Common myeloid progenitor, CD34-positive (primary cell): ENCODE measurements at places on chromosomes 13 and 19.

DNA sequence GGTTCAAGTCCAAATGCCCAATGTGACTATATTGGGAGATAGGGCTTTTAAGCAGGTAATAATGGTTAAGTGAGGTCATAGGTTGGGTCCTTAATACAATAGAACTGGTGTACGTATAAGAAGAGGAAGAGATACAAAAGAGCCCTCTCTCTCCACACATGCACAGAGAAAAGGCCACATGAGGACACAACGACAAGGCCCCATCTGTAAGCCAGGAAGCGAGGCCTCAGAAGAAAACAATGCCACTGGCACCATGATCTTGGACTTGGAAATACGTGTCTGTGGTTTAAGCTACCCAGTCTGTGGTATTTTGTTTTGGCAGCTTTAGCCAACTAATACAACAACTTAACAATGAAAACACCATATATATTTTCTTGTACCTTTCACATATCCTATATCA is 23.4 kb upstream of the RFC3 start:
- no peak for DNase-seq

GRCh38 chr13:23500849-23501248 is 67.3 kb upstream of the SACS start:
- DNase-seq = no peak

GRCh38 chr13:74056801-74057542 is 77.2 kb downstream of the KLF12 start:
- DNase-seq = no peak

DNA sequence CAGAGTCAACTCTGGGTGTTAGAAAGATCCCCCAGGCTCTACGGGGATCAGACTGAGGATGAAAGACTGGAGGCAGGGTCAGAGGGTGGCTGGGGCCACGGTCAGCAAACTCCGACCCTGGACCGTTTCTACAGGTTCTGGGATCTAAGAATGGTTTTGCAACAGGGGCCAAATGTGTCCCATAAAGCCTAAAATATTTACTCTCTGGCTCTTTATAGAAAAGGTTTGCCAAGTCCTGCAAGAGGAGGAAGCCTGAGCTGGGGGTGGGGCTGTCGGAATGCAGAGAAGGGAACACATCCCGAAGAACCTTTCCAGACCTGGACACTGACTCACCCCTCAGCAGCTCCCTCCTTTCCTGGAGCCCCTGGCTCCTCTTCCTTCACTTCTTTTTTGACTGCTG is 20.7 kb downstream of the LIG1 start:
- no peak for DNase-seq

DNA sequence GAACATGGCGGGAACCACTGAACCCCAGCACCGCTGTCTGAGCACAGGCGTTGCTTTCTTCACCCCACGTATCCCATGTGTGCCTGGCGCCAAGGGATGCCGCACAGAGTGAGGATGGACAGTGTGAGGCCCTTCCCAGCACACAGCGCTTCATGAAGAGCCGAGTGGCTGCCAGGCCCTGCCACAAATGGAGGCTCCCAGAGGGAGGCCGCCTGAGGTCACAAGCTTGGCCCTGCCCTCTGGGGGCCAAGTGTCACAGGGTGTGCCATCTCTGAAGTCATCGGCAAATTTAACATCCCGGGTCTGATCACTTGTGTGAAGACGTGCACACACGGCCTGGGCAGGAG is 24.4 kb downstream of the MPND start:
- no peak for DNase-seq

DNA sequence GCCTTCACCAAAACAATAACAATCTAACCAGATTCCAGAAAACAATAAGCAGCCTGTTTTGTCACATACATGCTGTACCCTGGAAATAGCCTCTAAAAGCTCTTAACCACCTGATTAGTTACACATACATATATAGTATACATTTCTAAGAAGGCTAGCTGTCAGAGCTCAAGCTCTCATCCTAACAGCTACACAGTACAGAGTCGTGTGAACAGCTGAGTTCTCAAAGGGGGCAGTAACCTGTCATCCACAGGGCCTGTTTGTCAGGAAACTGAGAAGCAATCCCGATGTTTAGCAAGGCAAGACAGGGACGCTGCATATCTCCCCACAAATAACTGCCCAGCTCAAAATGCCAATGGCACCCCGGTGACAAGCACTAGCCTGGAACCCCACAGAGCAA is 56.9 kb downstream of the STK24 start:
- no peak for DNase-seq

- no peak for DNase-seq
Measured at GRCh38 chr13:103614761-103615160, 548.5 kb upstream of the SLC10A2 start.

DNA sequence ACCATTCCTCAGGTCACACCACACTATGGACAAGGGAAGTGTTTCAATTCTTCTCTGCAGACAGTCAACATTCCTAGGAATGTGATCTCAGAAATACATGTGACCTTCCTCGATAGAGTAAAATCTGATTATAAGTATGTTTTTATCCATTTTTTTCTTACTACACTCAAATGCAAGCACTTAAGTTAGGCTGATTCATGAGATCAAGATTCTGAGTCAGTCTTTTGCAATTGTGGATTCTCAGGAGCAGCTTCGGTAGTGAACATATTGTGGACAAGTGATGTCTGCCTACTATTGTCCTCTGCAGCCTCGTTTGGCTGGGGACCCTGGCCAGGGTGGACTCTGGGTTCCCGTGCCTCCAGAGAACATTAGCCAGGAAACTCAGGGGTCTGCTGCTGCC is 3.2 kb downstream of the SERPINE3 start:
- no peak for DNase-seq

- no peak for DNase-seq
Measured at GRCh38 chr13:30998136-30999088, 66.0 kb downstream of the TEX26 start.

- DNase-seq = no peak
Measured at GRCh38 chr19:48868114-48868886, at the start of gene PLEKHA4. Gene PLEKHA4, minus strand, starts transcription at chr19:48868617. Its CDS starts 997 bp downstream, at chr19:48867620.

DNA sequence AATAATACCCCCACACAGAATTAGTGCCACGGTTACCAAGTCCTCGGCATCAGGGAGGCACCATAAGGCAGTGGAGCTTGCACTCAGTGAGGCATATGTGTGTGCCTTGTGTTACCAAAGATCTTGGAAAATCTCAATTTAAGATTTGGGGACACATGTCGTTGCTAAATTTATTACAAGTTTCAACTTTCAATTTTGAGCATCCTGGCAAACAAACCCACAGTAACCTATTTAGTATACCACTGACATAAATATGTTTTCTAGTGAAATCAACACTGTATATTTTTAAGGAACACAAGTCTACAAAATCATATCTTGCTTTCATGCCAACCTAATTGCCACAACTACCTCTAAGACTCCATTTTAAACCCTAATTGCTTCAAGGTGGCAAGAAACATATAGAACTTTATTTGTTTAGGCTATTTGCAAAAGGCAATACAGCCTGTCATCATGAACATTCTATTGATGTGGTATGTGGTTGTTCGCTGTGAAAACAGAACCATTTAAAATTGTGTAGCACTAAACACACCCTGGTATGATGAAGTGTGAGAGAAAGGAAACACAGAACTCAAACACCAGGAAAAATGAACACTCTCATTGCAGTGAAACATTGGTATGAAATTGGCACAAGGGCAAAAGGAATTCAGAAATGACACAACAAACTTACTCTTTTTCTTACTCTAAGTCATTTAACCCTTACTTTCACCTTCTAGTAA is 531.1 kb downstream of the IRS2 start:
- DNase-seq = no peak

GRCh38 chr13:38657191-38657590 is 29.7 kb upstream of the FREM2 start:
- no peak for DNase-seq

DNA sequence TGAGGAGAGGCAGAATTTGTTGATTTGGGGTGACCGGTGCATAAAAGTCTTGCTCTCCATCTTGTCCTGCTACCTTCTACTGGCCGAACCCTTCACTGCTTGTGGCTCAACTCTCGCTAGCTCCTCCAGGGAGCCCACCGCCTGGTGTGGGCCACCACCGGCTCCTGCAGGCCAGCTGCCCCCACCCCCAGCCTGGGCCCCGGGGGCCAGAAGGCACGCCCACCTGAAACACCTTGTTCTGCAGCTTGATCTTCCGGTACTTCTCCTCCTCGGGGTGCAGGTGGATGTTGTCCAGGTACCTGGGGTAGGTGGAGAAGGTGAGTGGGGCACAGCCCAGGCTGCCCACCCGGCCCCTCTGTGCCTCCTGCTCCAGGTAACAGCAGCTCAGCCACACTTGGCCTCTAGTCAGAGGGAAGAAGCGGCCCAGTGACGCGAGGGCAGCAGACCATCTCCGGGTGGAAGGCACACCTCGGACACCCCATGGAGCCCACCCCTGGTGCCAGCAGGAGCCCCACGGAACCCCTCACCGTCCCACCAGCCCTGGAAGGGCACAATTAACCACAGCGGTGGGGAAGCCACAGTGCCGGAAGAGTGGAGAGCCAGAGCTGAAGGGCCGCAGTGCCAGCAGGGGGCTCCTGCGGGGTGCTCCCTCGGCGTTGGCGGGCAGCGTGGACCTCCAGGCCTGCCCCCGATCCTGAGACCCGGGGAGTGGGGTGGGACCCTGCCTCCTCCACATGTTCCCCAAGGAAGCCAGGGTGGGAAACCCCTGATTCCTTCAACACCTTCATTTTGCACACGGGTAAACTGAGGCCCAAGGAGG is 10.1 kb downstream of the UBXN6 start:
- DNase-seq = no peak
